Stimulated activated CD4-positive, alpha-beta T cell treated with anti-CD3 and anti-CD28 coated beads, Interleukin-1b, Interleukin-23, amount 100 ng/mL, for 1 hour (primary cell): ENCODE measurements at places on chromosomes 3 and 15.

DNA sequence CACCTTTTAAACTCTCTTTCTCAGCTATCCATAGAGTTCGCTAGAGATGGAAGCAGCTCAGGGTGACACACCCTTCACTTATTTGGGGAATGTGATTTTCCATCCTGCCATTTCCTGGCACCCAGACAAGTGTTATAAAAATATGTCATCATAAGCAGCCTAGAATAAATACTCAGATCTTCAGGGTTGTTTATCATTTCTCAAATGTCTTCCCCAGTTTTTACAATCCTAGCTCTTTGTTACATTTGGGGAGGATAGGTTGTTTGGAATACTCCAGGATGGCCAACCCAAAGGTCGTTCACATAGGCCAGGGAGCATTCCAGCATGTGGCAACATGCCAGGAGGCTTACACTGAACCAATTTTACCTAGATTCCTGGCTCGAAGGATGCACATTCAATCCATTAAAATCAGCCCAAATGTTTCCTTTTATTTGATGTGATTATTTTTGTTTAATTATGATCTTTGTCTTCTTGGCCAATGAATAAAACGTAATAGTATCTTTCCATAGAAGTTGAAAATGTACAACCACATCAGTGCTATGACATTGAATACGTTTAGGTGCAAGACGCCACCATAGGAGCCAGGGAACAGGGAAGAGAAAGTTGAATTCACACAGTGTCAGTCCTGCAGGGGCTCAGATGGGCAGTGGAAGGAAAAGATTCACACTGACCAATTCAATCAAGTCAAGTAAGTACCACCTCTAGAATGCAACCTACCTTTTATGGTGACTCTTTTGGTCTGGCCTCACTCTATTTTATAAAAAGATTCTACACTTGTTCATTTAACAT, 537.7 kb upstream of the MDFIC2 start:
- no peak for DNase-seq

DNA sequence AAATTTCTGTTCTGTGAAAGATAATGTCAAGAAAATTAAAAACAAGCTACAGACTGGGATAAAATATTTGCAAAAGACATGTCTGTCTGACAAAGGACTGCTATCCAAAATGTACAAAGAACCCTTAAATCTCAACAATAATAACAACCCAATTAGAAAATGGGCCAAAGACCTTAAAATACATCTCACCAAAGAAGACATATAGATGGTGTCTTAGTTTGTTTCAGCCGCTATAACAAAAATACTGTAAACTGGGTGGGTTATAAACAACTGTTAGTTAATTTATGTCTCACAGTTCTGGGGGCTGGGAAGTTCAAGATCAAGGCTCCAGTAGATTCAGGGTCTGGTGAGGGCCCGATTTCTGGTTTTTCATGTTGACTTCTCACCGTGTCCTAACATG, 106.2 kb upstream of the AGTR1 start:
- DNase-seq, result no peak

- no peak for DNase-seq
Measured at GRCh38 chr3:45644063-45644790, 45.0 kb upstream of the SACM1L start.

GRCh38 chr3:36762918-36763849, 1.2 kb downstream of the DCLK3 start:
- no peak for DNase-seq

DNA sequence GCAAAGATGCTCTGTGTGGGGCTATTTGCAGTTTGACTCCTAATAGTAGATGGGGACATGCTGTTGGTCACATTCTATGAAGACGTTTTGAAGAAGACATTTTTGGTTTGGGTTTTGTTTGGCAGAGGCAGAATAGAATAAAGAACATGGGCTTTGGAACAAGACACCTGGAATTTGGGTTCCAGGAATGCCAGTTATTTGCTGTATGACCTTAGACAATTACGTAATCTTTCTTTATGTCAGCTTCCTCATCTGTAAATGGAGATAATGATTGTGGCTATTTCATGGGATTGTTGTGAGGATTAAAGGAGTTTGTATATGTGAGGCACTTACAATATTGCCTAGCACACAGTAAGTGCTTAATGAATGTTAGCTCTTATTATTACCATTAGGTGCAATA, 91.6 kb downstream of the MESD start:
- DNase-seq, result no peak

DNA sequence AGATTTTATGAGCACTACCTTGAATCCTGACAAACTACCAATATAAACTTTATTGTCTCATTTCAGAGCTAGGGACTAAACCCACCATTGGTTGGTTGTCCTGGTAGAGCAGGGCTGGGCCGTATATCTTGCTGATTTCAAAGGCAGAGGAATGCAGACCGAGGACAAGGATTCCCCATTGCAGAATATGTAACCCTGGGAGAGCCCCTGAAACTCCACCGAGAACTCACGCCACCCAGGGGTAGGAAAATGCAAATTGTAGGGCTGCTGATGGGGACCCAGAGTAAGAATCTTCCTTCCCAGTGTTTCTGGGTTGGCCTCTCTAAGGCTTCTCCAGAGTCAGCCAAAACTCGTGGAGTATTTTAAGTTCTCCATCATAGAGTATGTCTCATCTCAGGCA, 235.3 kb downstream of the ABHD5 start:
- no peak for DNase-seq

GRCh38 chr3:22606461-22606860, 596.7 kb upstream of the UBE2E2 start:
- no peak for DNase-seq

DNA sequence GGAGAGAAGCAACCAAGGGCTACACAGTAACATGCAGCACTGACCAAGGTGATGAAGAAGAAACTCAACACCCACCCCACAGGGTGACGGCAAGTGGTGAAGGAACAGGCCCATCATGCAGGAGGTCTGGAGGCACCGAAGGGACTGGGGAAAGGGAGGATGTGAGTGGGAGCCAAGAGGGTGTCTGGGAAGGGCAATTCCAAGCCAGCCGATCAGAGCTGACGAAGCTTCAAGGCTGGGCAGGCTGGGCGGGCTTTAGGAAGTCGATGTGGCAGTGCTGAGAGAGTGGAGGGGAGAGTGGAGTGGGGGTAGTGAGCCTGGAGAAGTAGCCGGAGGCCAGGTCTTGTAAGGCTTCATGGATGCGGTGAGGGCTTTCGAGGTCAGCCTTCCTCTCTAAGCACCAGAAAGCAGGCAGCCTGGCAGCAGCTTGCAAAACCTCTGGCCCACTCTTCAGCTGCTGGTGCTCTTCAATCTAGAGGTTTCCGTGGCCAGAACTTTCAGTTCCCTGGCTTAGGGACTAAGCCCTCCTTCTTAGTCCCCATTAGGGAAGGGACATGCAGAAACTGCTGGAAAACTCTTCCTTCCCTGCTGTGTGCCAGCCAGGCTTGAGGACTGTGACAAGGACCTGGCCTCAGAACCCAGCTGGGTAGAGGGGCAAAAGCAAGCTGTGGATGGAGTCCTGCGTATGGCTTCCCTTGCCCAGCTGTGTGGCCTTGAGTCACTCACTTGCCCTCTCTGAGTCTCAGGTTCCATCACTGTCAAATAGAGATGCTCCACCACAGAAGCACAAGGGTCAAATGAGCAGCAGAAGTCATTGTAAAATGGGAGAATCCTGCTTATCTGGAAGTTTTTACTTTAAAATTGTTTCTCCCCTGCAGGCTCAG, 72.1 kb downstream of the TLE3 start:
- DNase-seq, result no peak

- DNase-seq, result no peak
Measured at GRCh38 chr3:25619382-25619781, 45.3 kb downstream of the TOP2B start.

- DNase-seq, result no peak
Measured at GRCh38 chr15:66763186-66764071, 61.4 kb downstream of the SMAD6 start.

- no peak for DNase-seq
Measured at GRCh38 chr15:71223516-71223915, 108.2 kb downstream of the THSD4 start.

- no peak for DNase-seq
Measured at GRCh38 chr3:149765762-149766334, 13.6 kb upstream of the COMMD2 start.

GRCh38 chr3:127815001-127815400, 7.3 kb downstream of the MGLL start:
- no peak for DNase-seq

DNA sequence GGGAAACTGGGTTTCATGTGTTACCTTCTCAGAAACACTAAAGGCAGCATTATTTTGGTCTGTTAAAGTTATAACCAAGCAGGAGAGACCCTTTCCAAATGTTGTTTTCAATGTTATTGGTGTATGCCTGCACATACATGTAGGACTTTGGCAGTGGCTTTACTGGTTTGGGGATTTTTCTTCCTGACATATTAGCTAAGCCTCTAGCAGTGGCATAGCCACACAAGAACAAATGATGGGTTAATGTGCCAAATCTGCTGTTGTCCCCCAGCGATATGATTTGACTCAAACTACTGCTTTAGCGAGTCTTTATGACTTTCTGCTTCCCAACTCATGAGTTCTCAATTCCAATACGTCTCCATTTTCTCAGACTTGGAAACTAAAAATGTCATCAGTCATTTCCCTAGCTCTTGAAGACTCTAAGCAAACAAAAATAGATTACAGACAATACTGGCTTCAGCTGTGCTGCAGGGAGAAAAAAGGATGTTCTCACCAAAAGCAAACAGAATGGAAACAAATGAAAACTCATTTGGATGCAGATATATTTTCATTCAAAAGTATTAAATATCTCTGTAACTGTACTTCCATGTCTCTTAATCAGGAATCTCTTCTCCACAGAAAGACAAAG, 29.6 kb downstream of the TPM1 start:
- no peak for DNase-seq

- DNase-seq, result no peak
Measured at GRCh38 chr15:99371180-99372103, 120.2 kb downstream of the LRRC28 start.

- no peak for DNase-seq
Measured at GRCh38 chr3:147903026-147903425, 493.9 kb downstream of the ZIC1 start.

- DNase-seq, result no peak
Measured at GRCh38 chr15:31379577-31379976, 52.9 kb downstream of the KLF13 start.

- no peak for DNase-seq
Measured at GRCh38 chr3:112675349-112675748, 34.4 kb upstream of the CCDC80 start.

GRCh38 chr15:48090115-48090514, 30.7 kb upstream of the SLC24A5 start:
- no peak for DNase-seq

DNA sequence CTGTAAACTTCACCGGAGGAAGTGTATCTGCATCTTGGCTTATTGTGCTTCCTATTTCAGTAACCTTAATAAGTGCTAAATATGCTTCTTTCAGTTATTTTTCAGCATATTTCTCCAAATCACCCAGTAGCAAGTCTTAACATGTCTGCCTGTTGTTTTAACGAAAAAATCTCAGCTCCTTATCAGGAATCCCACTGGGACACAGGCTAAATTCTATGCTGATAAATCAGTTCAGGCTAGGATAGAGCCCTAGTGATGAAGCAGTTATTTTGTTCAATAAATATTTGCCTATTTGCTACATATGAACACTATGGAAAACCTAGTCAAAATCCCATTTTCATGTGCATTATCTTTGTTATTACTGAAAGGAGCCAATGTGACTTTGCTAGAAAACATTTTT, 8.2 kb upstream of the MITF start:
- DNase-seq, result no peak

DNA sequence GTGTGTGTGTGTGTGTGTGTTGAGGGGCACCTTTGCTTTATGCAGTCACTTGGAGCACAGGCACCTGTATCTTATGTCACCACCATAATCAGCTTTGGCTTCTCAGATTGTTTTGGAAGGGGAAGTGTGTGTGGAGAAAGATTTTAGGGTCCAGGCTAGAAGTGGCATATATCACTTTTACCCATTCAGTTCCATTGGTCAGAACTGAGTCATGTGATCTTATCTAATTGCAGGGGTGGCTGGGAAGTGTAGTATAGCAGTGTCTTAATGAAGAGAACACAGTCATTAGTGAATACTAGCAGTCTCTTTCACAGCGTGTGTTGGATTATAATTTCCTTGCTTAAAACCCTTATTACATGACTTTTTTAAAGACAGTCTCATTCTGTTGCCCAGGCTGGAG, 20.6 kb downstream of the NCK1 start:
- no peak for DNase-seq

DNA sequence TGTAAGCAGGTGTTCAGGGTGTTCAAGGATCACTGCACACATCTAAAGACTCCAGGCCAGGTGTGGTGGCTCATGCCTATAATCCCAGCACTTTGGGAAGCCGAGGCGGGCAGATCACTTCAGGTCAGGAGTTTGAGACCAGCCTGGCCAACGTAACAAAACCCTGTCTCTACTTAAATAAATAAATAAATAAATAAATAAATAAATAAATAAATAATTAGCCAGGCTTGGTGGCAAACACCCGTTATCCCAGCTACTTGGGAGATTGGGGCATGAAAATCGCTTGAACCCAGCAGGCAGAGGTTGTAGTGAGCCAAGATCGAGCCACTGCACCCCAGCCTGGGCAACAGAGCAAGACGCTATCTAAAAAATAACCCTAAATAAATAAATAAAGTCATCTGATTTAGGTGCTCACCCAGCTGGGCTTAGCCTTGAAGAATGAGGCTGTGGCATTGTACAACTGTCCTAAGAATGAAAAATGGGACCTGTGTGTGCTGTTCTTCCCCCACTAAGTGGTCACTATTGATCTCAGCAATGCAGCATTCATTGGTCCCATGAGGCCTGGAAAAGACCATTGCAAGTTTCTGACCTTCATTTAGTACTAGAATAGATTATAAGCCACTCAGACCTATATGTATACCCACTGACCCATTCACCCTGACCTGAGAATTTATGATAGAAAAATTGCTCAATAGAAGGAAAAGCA, 82.8 kb upstream of the ABHD17C start:
- DNase-seq, result no peak

DNA sequence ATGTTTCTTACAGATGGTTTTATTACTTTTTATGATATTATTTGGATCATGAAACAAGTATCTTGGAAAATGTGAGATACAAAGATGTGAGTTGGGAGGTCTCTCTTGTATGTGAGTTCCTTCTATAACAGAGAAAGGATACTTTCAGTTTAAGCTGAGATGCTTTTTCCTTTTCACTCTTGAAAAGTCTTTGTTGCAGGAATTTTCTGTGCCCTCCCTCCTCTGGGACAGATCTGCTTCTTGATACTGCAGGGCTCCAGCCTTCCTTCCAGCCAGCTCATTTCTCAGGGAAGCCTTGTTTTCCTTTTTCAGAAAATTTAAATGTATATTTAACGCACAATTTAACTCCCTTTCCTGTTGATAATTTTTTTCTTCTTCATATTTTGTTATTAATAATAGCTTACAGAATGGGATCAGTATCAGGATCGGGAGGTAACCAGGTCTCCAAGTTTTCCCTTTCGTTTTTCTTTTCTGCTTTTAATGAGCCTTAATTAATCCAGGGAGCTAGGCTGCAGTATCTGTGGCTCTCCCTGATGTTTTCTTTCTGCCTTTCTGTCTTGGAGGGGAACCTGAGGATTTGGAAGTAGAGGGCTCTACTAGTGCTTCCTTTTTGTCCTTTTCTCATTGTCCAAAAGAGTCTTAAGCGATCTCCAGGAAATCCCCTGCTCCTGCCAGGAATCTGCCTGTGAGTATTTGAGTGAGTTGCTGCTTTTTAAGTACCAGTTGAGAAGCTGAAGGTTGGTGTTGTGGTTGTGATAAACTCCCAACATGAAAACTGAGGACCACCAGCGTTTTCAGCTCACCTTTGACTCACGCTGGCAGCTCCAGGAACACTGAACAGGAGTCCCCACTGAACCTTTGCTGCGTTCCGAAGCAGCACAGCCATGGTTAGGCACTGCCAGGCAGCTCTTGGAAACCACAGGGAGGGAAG, 105.7 kb downstream of the IGF1R start:
- no peak for DNase-seq
